Activated CD4-positive, alpha-beta T cell treated with anti-CD3 and anti-CD28 coated beads, Interleukin-2, amount 10 ng/mL, durations not matched to agents 7 days and 5 days (primary cell): ENCODE measurements at places on chromosomes 12 and 14. TPM values are rescaled to one million over a fixed set of nuclear protein-coding genes. Genes with fewer than 3 reads are reported as not detected.

GRCh38 chr12:91100906-91101305 is 10.4 kb downstream of the LUM start:
- no peak for DNase-seq
- H3K4me3 ChIP-seq: no peak overlapping the region
- no peak overlapping the region for H3K27ac ChIP-seq
- H3K36me3 ChIP-seq: no peaks in the 10 kb centered on the region
- H3K4me1 ChIP-seq: no peaks in the 10 kb centered on the region
- H3K27me3 ChIP-seq: no peaks in the 10 kb centered on the region

DNA sequence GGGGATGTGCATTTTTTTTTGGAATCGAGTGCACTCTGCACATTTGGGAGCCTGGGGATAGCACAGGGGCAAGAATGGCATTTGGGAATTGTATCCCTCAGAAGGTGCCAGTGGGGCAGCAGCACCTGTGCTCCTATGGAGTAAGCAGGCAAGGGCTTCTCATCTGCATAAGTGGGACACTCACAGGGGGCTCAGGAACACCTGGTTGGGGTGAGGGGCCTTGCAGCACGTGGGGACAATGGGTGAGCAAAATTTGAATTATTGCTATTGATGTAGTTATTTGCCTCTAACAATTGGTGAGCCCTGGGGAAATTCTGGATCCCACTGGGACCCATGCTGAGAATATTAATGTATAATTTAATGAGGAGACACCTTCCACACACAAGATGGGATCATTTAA is 274.2 kb downstream of the TTC6 start:
- H3K27me3 ChIP-seq: no peaks in the 10 kb centered on the region
- H3K27ac ChIP-seq: no peak overlapping the region
- no peak overlapping the region for H3K4me3 ChIP-seq
- H3K4me1 ChIP-seq: peaks cover 2% of the 10 kb centered on the region

- no peak for DNase-seq
- H3K27me3 ChIP-seq: no peaks in the 10 kb centered on the region
- no peak overlapping the region for H3K4me3 ChIP-seq
- no peaks in the 10 kb centered on the region for H3K36me3 ChIP-seq
- H3K4me1 ChIP-seq: no peaks in the 10 kb centered on the region
- no peak overlapping the region for H3K27ac ChIP-seq
These were observed 365.6 kb downstream of the NELL2 start for GRCh38 chr12:44510510-44510909.

GRCh38 chr12:83763425-83763824 is 1076.7 kb downstream of the TMTC2 start:
- DNase-seq: no peak
- no peak overlapping the region for H3K4me3 ChIP-seq
- no peaks in the 10 kb centered on the region for H3K36me3 ChIP-seq

DNA sequence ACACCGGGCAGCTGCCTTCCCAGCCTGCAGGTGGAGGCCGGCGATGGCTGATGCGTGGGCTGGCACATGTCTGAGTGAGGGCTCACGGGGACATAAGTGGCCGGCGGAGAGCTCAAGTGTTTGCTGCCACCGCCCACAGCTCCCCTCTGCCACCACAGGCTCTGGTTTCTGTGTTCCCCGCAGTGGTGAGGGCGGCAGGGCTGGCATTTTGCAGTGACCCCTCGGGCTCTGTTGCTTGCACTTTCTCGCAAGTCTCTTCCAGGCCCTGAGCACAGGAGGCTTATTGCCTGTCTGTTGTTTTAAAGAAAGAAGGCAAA is 271.0 kb upstream of the RTL1 start:
- no peaks in the 10 kb centered on the region for H3K4me1 ChIP-seq
- H3K27ac ChIP-seq: no peak overlapping the region
- H3K4me3 ChIP-seq: no peak overlapping the region

DNA sequence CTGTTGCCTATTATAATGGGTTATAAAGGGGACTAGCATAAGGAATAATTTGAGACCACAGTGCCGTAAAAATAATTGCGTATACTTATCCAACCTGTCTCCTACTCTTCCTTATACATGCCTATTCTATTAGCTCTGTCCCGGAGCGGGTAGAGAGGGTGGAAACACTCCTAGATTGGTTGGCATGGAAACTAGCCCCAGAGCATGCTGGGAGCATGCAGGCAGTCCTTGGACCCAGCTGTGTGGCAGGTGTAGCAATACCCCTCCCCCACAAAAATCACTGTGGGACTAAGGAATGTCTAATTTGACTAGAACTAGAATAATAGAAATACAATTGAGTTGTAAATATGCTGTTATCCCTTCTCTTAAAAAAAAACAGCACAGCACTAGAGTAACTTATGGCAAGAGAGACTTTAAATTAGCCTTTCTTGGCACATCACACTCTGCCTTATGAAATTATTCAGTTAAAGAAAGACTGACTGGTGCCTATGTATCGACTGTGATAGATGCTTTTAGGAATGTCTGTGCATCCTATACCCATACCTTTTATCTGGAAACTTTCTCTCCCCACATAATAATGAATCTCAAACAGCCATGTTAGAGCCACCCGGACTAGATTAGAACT is 244.0 kb upstream of the DAAM1 start:
- H3K4me1 ChIP-seq: no peaks in the 10 kb centered on the region
- no peak overlapping the region for H3K27ac ChIP-seq

DNA sequence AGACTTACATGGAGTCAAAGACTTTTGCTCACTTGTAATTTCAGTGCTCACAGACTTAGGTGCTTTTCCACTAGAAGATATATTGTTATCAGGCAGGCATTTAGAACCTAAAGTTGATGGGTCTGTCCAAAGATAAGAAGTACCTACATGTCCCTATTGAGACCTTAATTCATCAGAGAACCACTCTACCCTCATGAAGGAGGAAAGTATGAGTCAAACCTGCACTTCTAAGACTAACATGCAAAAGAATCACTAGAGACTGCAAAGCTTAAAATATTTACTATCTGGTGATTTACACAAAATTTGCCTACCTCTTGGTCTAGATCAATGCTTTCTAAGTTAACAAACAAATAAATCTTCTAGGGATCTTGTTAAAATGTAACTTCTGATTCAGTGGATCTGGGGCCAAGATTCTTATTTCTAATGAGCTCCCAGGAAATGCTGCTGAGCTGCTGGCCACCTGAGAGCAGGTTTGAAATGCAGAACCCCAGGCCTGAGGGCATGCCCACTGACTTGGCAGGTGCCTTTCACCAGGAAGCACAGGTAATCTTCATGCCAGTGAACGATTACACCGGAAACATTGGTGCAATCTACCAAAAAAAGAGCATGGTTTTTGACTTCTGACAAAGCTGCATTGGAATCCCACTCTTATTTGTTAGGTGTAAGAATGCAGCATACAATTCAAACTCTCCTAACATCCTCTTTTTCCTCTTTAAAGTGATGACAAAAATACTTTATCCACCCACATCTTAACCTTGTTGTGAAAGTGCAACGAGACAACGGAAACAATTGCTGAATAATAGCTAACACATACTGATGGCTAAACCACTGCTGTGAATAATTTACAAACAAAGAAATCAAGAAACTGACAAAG is 214.2 kb downstream of the ADAMTS20 start:
- no peaks in the 10 kb centered on the region for H3K27me3 ChIP-seq
- no peak overlapping the region for H3K4me3 ChIP-seq
- H3K27ac ChIP-seq: no peak overlapping the region
- no peaks in the 10 kb centered on the region for H3K36me3 ChIP-seq
- DNase-seq: no peak
- no peaks in the 10 kb centered on the region for H3K4me1 ChIP-seq

DNA sequence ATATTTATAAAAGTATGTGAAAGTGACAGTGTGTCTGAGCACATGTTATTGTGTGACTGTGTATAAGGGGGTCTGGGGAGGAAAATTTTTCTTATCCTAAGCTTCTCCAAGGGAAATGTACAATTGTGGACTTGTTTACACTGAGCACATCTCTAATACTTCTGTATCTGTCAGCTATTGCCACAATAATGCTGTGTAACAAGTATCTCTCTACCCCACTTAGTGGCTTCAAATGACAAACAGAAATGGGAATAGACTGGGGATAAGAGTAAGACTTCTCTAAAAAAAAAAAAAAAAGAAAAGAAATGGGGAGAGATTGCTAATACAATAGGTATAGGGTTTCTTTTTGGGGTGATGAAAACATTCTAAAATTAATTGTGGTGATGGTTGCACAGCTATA is 44.3 kb upstream of the CCDC63 start:
- H3K36me3 ChIP-seq: no peaks in the 10 kb centered on the region
- no peak overlapping the region for H3K27ac ChIP-seq
- H3K27me3 ChIP-seq: no peaks in the 10 kb centered on the region
- no peak for DNase-seq

DNA sequence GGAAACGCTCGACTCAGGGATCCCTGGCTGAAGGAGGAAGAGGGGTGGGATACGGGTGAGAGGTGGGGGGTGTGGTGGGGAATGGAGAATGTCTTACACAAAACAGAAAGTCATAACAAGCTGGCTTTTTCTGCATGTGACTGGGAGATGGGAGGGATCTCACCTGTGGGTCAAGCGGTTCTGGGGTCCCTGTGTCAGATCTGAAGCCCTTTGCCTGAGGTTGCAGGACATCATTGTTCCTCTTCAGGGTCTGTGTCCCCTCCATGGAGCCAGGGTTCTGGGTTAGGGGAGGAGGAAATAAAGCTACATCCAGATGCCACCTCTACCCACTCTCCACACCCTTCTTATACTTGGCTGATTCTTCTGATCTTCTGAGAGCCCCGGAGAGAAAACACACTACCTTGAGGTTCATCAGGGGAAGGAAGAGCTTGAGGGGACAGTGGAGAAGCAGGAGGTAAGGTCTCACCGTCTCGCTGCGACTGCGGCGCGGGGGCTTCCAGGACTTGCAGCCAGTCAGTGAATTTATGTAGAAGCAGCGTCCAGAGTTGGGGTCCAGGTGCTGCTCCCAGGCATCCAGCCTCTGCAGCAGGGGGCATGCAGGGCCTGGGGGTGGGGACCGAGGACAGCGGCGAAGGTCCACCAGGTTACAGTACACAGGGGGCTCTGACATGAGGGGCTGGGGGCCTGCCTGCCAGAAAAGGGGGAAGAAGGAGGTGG is 2.5 kb downstream of the ARHGAP9 start:
- DNase-seq: peak; percentile 30
- no peaks in the 10 kb centered on the region for H3K27me3 ChIP-seq
- peak overlapping the region; percentile 91 for H3K4me3 ChIP-seq
- peaks cover 70% of the 10 kb centered on the region for H3K4me1 ChIP-seq
- peaks cover 55% of the 10 kb centered on the region for H3K36me3 ChIP-seq

KRT77 gene
- not detected for total RNA-seq

TAS2R7 gene
- total RNA-seq: not detected

MFAP5 gene
- not detected for total RNA-seq

GYS2 gene
- not detected for total RNA-seq
